Cortex of kidney (tissue), 1 donor: ENCODE measurements at places on chromosomes 7 and 10.

GRCh38 chr7:157425761-157426160, 89.0 kb downstream of the DNAJB6 start:
- no peak for DNase-seq

GRCh38 chr10:72340510-72341261, 14.0 kb downstream of the DNAJB12 start:
- no peak for DNase-seq

GRCh38 chr7:109734601-109735000, 1164.9 kb downstream of the DNAJB9 start:
- DNase-seq, result no peak

- no peak for DNase-seq
These were observed 106.2 kb upstream of the GPR141 start for GRCh38 chr7:37577412-37577811.

GRCh38 chr10:112045938-112046337, 137.6 kb downstream of the GPAM start:
- no peak for DNase-seq

- DNase-seq, result no peak
These were observed 27.3 kb upstream of the CYP3A5 start for GRCh38 chr7:99707096-99707495.

GRCh38 chr7:130090745-130091532, 20.6 kb downstream of the KLHDC10 start:
- no peak for DNase-seq

GRCh38 chr7:71535616-71536015, 403.7 kb downstream of the GALNT17 start:
- DNase-seq, result no peak

GRCh38 chr10:99339077-99339476, 9.9 kb downstream of the CNNM1 start:
- no peak for DNase-seq

GRCh38 chr10:26365681-26366358, 72.3 kb upstream of the APBB1IP start:
- no peak for DNase-seq

GRCh38 chr10:119801176-119801575, 71.5 kb downstream of the MCMBP start:
- DNase-seq, result no peak

- DNase-seq, result no peak
These were observed 9.7 kb upstream of the ZFAND2A start for GRCh38 chr7:1169409-1170368.

DNA sequence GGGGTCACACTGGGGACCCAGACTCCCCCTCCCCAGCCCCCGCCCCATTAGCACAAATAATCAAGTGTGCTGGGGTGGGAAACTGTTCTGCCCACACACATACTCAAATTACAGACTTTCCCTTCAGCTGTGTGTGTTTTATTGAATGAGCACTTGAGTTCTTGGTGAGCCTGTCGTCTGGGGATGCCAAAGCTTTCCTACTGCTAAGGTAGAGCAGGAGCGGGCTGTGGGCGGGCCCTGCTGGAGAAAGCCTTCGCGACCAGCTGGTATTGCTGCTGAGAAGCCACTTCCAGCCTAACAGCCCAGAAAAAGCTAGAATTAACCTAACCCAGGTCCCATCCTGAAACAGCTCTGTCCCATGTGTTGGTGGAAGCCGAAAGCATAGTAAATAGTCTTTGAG, 87.0 kb upstream of the KMT2E start:
- no peak for DNase-seq

DNA sequence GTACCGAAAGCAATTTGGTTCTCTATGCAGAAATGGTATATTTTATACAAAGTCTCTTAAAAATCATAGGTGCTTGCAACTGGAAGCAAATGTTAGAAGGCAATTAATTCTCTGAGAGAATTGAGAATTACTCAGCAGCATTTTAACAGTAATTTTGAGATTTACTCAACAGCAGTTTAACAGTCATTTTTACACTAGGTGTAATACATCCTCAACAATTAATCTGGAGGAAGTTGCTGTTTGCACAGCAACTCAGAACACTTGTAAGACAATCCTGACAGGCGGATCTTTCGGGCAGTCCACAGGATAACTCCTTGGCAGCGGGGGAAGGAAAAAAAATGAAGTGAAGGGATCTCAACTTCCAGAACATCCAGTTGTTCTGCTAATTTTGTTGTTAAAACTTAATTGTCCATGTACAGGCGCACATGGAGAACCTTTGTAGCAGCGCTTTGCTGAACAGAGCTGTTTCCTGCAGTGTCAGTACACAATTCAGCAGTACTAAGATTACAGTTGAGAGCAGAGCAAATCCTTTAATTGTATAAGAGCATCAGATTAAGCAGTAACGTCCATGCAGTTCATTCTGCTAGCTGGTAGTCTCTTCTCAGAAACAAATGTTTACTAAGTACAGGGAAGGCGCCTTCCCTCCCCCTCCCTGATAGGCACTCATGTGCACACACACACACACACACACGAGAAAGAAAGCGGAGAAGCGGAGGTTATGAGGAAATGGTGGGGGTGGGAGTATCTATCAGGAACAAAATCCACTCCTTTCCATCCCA, 43.8 kb downstream of the ENO4 start:
- no peak for DNase-seq

- DNase-seq, result no peak
These were observed 38.7 kb downstream of the UBE3C start for GRCh38 chr7:157177333-157177982.

GRCh38 chr7:98557538-98558031, 59.5 kb upstream of the NPTX2 start:
- no peak for DNase-seq

GRCh38 chr10:102467971-102468438, 16.7 kb upstream of the C10orf95 start:
- DNase-seq, result no peak

DNA sequence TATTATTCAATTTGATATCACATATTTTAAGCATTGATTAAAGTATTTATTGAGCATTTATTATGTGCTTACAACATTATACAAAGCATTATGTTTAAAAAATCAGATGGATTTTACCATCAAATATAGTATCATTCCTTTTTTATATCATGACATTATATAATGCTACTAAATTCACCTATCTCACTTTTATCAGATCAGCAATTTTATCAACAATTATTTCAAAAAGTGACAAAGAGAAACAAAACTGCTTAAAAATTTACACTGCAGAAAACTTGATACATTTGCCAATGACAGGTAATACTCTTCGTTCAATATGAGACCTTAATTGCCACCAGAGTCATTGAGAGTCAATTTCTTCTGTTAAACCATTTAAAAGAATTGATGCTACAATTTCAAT, 82.0 kb downstream of the CHCHD3 start:
- no peak for DNase-seq

- no peak for DNase-seq
These were observed 14.9 kb upstream of the IFIT1B start for GRCh38 chr10:89362929-89363328.

- DNase-seq, result no peak
These were observed 238.7 kb downstream of the PLXNA4 start for GRCh38 chr7:132337450-132338080.

DNA sequence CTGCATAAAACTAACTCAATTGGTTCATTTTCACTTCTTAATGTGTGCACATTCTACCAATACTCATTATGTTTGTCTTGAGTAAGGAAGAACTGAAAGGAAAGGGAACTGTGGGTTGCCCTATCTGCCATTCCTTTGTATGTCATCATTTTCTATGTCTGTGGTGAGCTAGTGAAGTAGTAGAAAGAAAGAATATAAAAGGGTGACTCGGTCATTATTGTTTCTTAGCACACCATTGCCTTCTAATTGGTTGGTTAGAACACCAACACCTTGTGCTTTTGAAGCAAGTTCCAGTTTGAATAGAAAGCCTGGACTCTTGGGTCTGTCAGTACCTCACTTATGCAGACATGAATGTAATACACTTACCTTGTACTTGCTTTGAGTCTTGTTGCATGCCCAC, 64.3 kb upstream of the MDFIC start:
- no peak for DNase-seq

GRCh38 chr10:35781643-35782035, 139.5 kb upstream of the FZD8 start:
- DNase-seq, result no peak

DNA sequence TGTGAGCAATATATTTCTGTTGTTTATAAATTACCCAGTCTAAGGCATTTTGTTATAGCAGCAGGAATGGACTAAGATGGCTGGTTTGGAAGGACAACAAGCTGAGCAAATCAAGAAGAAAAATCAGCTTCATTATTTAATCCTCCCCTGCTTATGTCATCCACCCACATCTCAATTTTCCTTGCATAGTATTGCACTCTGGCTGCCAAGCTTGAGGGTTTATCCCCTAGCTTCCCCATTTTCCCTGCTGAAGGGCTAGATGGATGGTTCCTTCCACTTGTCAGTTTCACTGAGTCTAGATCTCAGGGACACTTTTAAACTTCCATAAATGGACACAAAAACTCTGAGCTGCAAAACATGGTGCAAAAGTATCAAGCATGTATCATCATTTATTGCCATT, 75.2 kb upstream of the LAMB4 start:
- DNase-seq, result no peak

DNA sequence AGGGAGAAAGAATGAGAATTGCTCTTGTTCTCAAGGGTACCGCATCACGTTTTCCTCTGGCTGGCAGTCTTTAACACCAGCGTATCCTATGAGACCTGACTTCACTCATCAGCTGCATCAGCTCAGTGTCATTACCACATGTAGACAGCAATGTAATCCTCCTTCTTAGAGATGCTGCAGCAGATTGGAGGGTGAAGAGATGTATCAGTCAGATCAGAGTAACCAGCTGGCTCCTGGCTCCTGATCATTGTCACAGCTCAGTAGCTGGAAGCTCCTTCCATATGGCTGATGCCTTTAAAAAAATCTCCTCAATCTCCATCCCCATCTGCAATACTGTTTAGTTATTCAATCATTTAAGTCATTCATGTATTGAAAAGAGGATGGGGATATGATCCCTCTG, 39.7 kb upstream of the EPHB6 start:
- DNase-seq, result no peak

DNA sequence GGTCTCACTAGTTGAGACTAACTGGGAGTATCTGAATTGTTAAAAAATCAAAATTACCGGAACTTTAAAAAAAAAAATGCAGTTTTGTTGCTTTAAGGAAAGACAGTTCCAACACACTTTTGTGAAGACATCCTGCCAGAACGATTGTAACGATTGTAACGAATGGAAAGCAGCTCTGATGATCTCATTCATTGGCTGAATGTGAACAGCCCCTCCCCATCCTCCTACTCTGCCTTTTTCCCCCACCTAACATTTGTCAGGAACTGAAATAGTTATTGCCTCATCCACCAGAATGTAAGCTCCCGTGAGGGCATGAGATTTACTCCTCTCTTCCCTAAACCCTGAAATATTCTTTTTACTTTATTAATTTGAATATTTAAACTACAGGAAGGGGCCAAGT, 23.1 kb upstream of the ZC3HAV1L start:
- DNase-seq, result no peak

GRCh38 chr10:70479165-70479581, 606 bp downstream of the PALD1 start:
- DNase-seq, result no peak

GRCh38 chr7:28423112-28423511, 10.8 kb downstream of the CREB5 start:
- no peak for DNase-seq

DNA sequence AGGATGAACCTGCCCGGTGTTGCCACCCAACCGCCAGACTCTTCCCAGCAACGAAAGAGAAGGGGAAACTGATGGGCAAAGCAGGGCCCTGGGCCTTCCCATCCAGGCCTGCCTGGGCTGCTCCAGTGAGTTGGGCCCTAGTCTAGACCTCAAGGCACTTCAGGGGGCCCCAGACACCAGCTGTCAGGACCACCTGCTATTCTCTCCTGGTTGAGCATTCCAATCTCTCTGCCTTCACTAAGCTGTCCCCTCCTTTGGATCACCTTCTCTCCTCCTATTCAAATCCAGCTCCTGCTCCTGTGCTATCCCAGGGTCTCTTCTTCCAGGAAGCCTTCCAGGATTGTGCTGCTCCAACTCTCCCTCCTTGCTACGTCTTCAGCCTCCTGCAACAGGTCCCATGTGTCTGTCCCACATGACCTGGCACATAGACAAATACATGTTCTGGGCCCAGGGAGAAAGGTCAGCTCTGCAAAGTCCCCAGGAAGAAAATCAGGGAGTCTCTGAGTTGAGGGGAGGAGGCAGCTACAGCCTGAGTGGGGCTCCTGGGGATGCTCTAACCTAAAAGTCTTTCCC, 3.1 kb downstream of the STX1A start:
- DNase-seq, result no peak

GRCh38 chr10:120456626-120457430, at the start of gene PLPP4:
Gene PLPP4 (plus strand): TSS chr10:120457227. CDS start chr10:120457306, 79 bp downstream.
- no peak for DNase-seq

DNA sequence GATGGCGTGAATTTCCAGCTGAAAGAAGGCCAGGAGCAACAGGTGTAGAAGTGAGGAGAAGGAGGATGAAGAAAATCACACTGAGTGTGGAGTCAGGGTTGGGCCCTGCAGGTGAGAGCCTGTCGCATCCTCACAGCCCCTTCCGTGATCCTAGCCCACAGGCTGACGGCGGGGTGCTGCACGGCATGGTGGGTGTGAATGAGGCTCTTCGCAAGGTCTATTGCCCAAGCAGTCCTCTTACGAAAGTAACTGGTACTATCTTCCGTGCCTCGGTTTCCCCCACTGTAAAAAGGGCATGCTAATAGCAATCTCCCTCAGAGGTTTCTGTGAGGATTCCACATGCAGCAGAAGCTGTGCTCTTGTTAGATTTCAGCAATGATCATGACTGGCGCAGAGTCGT, 129.9 kb upstream of the TNS3 start:
- DNase-seq, result no peak

GRCh38 chr10:49082766-49083165, 32.6 kb downstream of the VSTM4 start:
- no peak for DNase-seq

DNA sequence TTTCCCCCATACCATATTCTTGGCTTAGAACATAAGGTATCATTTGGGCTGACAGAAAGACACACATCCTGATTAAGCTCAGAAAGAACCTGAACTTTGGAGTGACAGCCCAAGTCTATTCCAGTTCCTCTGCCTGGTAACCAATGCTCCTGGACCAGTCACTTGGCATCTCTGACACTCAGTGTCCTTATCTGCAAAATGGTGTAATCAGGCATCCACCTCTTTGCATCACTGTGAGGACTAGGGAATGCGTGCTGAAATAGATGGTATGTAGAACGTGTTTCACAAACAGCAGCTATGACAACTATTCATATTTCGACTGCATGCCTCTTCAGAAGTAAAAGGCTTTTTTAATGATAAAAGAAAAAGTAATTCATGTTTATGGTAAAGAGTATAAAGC, 26.2 kb upstream of the PIK3AP1 start:
- DNase-seq, result no peak

GRCh38 chr7:79118143-79118542, 335.3 kb downstream of the MAGI2 start:
- DNase-seq, result no peak

DNA sequence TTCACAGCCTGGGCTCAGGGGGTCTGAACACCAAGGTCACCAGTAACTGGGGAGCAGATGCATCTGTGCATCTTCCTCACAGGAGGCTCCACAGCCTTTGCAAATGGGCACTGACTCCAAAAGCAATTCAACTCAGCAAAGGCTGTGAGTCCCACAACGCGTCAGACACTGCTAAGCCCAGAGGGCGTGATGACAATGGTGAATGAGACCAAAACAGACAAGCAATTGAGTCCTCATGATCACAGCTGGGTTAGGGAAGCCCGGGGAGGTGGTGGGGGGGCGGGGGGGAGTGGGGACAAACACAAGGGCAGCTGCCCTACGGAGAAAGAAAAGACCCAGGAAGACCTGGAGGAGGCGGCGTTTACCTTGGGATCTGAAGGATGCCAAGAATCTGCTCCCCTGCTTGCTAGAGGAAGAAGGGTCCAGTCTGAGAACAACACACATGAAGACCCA, 61.6 kb upstream of the RNF32 start:
- DNase-seq, result no peak

GRCh38 chr7:152564656-152565250, 111.2 kb downstream of the XRCC2 start:
- no peak for DNase-seq
